ENCODE measurements at places on chromosomes 3 and 15.

DNA sequence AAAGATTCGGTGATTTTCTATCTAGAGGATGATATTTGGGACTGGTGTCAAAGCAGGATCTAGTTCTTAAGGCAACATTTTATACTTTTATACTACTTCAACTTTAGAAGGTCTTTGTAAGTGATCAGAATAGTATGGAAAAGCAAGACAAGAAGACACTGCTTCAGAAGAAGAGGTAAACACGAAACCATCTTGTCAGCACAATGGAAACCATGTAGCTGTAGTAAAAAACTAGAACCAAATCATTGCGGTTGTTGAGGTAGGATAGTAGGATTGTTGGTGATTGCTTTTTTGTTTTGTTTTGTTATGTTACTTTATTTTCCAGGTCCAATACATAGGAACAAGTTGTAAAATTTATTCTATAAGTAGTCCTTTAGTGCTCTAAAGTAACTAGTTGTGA is 40.0 kb downstream of the SEMA6D start:
- DNase-seq = no peak

GRCh38 chr3:195153130-195153529 is 117.8 kb downstream of the XXYLT1 start:
- no peak for DNase-seq

- no peak for DNase-seq
Observed at GRCh38 chr3:45572755-45573154, 21.8 kb upstream of the LIMD1 start.

GRCh38 chr15:60179786-60180391 is 175.8 kb downstream of the FOXB1 start:
- DNase-seq = no peak

DNA sequence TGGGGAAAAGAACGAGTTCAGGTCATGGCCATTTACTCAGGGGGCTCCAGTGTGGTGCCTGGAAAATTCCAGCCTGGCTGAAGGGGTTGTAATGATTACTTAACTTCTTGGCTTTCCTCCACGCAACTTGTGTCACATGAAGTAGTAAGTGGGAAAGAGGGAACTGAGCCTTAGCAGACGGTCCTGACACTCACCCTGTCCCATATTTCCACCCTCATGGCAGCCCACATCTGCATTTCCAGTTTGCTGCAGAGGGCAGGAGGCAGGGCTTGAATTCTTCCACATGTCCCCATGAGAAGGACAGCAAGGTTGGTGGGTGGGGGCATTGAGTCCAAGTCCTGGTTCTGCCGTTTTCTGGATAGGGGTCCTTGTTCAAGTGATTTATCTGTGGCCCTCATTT is 7.8 kb upstream of the CAMP start:
- no peak for DNase-seq

DNA sequence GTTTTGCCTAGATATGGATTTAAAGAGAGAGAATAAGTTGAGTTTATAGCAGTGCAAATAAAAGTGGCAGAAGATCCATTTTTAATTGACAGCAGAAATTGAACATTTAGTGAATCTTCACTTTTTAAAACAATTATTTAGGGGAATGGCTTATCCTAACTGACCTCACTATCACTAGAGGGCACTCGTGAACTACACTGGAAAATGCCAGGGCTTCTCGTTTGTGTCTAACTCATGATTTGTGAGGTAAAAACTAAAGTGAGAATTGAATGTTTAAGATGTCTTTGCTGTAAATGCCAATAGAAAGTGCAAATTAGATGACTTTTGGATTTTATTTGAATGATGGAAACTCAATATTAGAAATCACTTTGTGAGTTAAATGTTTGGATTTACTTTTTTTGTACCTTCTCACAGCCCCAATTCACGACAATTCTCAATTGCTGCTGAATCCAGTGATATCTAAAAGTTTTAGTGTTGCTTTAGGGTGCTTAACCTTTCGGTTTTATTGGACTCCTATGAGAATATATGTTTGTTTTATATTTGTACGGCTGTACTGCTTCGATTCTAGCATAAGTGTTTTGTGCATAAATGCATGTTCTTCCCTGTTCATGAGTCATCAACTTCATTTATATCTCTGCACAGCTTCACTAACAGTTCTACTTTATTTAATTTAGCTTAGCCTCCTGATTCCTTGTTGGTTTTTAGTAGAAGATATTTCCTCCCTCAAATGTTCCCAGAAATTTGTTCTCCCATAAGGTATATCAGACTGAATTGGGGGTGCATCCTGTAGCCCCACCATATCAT is 462.1 kb downstream of the MFSD1 start:
- peak; percentile 47 for DNase-seq

- DNase-seq = peak; percentile 42
Observed at GRCh38 chr3:29764603-29765254, 483.9 kb downstream of the RBMS3 start.

- DNase-seq = no peak
Observed at GRCh38 chr3:11195201-11195600, 40.9 kb downstream of the HRH1 start.

DNA sequence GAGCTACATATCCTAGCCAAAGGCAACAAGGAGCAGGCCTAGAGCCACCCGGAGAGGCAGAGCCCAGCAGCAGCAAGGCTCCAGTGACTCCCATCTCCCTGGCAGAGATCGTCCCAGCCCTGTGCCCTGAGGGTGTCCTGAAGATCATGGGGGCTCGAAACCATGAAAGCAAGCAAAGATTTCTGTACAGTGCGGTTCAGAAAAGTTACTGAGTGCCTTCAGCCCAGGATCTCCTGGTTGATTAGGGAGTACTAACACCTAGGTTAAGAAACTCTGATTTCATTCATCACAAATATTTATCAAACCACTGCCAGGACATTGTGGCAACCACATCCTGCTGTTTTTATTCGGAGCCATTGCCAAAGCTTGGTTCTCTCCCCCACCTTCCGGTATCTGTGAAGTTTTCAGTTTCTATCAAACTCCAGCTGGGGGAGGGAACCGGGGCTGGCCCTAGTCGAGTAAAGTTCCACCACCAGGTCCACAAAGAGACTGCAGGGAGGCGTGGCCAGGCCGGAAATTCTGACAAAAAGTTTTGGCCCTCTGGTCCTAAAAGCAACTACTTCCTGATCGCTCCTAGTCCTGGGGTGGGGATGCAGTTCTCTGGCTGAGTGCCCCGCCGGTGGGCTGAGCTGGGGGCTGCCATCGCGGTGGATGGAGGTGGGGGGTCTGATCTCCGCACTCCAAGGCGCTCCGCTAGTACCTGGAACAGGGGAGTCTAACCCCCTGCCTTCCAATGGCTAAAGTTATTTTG is 1.2 kb downstream of the RAB43 start:
- peak; percentile 57 for DNase-seq

GRCh38 chr3:67461667-67462142 is 192.7 kb downstream of the SUCLG2 start:
- DNase-seq = no peak

DNA sequence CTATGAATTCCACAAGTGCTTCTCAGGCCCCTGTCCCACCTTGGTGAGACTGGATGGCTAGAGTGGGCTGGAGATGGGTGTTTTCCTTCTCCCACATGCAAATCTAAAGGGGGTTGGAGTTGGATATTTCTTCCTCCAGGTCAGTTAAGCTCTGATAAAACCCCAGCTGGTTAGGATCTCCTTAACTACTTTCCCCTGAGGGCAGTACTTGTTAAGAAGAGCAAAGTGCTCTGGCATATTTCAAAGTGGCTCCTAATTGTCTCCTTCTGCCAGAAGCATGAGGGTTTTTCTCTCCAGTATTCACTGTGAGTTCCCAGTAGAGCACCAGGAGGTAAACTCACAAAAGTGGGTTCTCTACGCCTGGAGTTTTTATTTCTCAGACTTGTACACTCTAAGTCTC is 31.4 kb downstream of the COL6A6 start:
- DNase-seq = no peak
